ENCODE measurements at places on chromosomes 2 and 18. TPM values are rescaled to one million over a fixed set of nuclear protein-coding genes. Genes with fewer than 3 reads are reported as not detected.

- DNase-seq = no peak
Measured at GRCh38 chr18:59268721-59269562, 4.3 kb downstream of the RAX start.

- DNase-seq = no peak
Measured at GRCh38 chr2:70312560-70312959, 10.7 kb upstream of the FAM136A start.

The MARCHF4 gene
- polyA plus RNA-seq = 0.14 TPM

GRCh38 chr2:63435070-63435469 lies 153.2 kb downstream of the WDPCP start:
- DNase-seq = no peak

The APCDD1 gene
- 134 TPM for polyA plus RNA-seq

DNA sequence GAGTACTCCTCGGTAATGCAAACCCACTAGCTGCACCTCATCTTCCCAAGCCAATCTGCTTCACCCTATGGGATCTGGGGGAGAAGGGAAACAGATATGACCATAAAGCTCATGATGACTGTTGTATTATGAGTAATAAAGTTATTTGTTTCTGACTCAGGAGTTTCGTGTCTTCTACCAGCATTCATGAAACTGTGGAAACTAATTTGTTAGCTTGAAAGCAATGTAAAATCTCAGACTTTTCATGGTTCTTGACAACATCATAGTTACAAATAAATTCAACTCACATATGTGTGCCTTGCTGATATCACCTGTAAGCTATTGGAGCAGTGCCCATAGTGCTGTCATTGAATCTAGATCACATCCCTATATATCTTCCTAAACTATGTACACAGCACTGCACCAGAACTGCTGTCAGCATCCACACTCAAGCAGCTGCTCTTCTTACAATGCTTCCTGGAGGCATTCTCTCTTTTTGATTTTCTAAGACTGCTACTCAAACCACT lies 135.6 kb upstream of the KYNU start:
- DNase-seq = no peak

DNA sequence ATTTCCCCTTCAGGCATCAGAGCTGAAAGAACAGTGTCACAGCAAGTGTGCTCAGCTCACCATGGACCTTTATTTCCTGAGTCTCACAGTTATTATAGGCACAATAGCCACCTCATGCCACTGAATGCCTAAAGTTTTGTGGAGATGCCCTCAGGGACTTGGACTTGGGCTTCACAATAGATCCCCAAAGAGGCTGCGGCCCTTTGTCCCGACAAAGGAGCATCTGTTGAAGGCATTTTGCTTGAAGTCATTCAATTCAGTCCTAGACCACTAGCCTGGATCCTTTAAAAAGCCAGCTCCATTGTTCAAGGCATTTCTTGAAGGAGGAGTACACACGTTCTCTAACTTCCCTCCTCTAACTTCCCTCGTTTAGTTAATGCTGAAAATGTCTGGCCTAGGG lies 125.4 kb downstream of the DCC start:
- no peak for DNase-seq
